ENCODE measurements at places on chromosomes 16 and 17.

DNA sequence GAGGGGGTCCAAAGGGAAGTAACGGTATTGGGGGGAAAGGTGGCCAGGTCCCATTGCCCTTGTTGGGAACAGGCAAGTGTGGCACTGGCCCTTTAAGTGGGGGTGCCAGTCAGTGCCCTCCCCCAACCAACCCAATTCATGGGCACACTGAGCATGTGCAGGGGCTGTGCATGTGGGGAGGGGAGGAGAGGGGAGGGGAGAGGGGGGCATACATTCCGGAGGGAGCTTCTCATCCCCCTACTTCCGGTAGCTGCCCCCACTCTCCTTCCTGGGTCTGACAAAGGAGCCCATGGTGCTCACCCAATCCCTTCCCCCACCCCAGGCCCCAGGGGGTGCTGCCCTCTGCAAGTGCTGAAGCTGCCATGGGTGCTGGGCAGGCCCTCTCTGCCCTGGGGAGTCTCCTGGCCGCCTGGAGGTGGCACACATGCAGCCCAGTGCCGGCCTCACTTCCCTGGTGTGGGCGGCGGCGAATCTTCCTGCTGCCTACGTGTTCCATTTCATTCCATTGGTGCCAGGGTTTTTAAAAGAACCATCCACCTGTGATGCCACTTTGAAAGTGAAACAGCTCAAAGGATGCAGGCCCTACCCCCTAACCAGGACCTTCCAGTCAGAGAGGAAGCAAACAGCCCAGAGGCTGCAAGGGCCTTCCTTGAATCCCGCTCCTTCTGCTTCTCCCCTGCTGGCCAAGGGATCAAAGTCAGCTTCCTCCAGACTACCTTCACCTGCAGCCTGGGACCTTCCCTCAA lies 11.0 kb downstream of the HEXIM2 start:
- peak; percentile 71 for DNase-seq

- no peak for DNase-seq
Measured at GRCh38 chr17:29954405-29954804, 13.0 kb downstream of the EFCAB5 start.

DNA sequence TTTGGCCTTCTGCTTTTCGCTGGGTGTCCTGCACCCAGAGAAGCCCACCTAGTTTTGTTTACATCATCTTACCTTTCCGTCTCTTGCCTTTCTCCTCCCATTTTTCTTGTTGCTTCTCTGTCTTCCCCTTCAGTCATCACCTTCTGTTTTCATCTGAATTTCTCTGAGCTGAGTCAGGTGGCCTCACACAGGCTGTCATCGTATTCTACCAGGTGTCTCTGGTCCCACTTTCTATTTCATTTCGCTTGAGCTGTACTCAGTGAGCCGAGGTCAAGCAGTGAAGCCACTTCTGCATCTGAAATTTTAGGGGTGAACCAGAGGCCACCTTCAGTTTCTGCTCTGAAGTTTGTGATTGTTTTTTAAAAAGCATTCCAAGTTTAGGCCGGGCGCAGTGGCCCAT lies 9.7 kb downstream of the CRAMP1 start:
- no peak for DNase-seq

GRCh38 chr17:5821803-5822202 lies 237.5 kb upstream of the NLRP1 start:
- no peak for DNase-seq

DNA sequence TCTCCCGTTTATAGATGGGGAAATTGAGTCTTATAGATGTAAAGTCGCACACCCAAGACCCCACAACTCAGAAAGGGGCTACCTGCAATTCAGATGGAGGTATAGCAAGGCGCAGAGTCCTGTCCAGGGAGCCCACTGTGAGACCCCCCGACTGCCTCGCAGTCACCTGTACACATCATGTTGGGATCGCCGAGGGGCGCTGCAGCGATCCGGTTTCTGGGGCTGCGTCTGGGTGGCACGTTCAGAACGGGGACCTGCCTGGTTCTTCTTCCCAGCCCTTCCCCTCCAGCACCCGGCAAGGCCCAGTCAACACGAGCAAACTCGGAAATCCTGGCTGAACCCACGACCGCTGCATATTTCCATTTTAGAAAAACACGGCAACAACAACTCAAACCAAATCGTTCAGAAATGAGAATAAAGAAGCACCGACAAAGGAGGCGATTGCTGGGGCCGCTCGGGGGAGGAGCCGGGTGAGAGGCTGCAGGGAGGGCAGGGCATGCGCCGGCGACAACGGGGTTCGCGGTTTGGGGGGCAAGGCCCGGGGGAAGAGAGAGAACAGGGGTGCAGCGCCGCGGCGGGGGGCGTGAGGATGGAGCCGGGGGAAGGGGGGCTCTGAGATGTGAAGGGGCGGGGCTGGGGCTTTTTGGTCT lies 643 bp downstream of the HSDL1 start:
- peak; percentile 5 for DNase-seq

DNA sequence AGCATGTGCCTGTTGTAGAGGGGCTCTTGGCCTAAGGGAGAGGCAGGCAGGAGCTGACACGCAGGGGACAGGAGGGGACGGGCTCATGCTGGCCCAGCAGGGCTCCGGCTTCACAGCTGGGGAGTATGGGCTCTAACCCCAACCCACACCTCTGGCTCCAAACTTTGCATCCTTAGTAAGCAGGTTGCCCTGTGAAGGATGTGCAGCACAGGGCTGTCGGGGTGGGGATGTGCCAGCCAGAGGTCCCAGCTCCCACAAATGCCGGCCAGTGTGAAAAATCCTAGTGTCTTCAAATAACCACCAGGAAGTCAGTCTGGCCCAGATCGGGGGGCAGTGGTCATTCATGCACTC lies 14.0 kb upstream of the FAM83G start:
- DNase-seq: no peak

DNA sequence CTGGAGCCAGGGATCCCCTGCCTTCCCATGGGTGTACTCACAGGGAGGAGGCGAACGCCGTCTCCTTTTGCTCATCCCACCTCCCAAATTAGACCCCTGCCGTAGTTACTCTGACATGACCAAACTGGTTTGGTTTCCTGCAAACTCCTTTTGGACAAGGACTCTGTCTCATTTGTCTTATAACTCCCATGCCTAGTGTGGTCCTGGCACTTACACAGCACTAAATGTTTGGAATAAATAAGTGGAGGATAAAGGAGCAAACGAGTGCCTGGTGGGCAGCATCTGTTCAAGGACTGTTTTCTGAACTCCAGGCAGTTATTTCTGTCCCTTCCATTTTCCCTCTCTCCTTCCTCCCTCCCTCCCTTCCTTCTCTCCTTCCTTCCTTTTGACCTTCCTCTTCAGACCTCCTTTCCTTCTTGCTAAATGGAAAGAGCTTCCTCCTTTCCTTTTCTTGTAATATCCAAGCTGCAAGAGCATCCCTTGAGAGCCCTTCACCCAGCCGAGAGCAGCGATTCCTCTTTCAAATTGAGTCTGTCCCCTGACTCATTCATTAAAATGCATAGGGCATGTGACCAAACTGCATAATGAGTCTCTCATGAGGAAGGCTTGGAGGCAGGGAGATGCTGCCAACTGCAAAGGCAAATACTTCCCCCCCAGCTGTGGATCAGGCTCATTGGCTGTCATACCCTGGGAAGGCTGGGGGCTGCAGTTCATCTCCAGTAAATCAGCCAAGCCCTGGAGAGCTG lies 36.8 kb downstream of the CHD9 start:
- no peak for DNase-seq

DNA sequence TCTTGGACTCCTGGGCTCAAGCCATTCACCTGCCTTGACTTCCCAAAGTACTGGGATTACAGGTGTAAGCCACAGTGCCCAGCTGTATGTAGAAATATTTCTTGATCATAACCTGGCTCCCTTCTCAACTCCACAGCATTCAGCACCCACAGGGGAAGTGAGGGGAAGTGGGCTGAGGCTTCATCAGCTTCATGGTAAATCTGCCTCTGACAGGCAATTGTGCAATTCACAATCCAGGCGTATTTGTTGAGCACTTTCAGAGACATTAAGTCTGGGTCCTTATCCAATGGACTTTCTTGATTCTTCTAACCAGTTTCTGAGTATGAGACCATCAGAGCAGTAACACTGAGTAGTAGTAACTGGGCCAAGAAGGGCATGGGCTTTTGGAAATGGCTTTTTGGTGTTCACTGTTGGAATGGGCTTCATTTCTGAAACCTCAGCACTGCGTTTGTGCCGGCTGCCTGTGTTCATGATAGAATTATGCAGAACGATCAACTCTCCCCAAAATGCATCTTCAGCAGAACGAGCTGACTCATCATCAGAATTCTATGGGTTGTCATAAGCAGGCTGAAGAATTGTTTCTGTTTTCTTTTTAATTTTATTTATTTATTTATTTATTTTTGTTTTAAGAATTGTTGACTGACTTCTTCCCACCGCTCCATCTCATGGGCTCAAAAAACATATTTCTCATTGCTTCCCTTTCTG lies 28.9 kb downstream of the FAM20A start:
- no peak for DNase-seq

DNA sequence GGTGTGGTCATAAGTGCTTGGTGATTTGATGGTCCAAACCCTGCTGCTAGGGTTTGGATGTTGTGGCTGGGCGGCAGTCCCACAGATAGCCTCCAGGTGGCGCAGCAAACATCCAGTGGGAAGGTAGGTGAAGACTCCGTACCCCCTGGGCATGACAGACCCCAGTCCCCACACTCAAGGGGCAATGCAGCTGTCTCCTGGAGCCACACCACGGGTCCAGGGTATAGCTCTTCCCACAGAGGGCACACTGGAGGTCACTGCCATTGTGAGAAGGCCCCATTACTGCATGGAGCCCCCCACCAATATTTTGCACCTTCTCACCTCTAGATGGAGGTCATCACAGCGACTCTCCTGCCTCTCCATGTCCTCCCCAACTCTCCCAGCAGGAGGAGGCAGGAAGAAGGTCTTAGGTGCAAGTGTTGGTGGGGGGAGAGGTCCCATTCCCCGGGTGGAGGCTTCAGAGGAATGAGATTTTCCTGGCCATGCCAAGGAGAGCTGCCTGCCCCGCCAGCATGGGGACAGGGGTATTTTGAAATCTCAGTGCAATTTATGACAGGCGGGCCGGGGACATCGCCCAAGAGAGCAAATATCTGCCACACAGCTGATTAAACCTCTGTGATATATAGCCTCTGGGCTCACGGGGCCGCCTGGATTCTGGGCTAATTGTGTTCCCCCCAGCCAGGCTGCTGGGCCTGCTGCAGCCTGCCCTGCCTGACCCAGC lies 17.1 kb upstream of the C17orf113 start:
- no peak for DNase-seq

GRCh38 chr17:78679495-78680395 lies 102.3 kb downstream of the CYTH1 start:
- DNase-seq: no peak

- no peak for DNase-seq
Measured at GRCh38 chr16:46715769-46716305, 26.4 kb downstream of the ORC6 start.

DNA sequence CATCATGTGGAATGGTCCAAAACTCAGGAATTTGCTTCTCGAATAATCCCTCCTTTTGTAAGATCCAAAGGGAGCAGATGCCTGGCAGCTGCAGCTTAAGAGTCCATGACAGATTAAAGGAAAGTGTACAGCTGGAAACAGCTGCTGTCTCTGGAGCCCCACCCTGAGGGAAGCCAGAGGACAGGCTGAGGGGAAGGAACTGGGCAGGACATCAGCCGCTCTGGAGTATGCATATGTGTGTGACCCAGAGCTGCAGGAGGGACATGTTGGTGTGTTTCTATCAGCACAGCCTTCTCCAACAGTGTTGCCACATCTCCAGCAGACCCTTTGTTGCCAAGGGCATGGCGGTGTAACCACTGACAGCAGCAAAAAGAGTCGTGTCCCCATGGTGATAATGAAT lies 46.2 kb downstream of the CYB561 start:
- peak; percentile 15 for DNase-seq

DNA sequence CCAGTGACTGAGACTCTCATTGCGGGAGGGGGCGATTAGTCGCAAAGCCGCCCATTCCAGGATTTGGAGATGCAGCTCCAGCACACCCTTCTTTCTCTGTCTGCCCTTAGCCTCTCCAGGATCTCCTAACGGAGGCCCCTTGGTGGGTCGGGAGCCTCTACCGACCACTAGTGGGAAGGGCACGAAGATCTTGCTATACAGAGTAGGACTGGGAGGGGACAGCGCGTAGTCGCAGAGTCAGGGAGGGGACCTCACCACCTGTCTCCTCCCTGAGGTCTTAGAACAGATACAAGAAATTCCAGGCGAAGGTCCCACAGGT lies 588 bp upstream of the SMTNL2 start:
- DNase-seq: no peak

GRCh38 chr17:50364061-50364458 lies 8.9 kb downstream of the MRPL27 start:
- no peak for DNase-seq

Data from NCI-H510A (cell line).